ENCODE measurements at places on chromosomes 3 and 15.

DNA sequence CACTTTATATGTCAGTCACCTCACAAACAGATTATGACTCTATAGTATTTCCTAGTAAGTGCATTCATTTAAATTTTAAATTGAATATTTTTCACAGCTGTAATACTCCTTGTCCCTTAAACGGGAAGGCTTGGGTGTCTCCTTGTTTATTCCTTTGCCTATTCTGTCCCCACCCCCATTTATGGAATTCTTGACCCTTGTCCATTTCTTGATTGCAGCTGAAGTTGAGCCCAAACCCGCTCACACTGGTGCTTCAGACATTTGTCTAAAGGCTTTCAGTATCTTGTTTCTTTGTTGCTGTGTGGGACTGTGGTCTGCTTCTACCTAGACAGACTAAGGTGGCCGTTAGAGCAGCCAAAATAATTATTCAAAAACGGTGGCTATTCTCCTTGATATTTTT is 449.7 kb downstream of the FOXP1 start:
- no peak for DNase-seq

DNA sequence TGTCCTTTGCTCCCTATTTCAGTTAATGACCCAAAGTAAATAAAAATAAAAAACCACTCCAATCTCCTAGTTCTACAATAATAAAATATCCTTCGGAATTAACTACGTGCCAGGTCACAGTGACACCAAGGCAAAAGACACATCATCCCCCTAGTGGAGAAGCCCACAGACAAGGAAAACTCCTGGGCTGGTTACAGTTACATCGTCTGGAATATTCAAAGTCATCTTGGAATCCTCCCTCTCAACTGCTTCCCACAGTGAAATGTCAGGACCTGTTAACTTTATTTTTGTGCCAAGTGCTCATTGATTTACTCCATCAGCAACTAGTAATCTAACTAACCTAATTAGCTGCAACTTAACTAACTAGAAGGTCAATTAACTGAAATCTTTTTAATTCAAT is 349.3 kb downstream of the MAGI1 start:
- DNase-seq, result no peak

- peak; percentile 9 for DNase-seq
Observed at GRCh38 chr15:53811530-53811929, 52.1 kb upstream of the WDR72 start.

- no peak for DNase-seq
Observed at GRCh38 chr15:85149465-85150129, 167.9 kb downstream of the PDE8A start.

- DNase-seq, result no peak
Observed at GRCh38 chr15:76996076-76996525, 1.2 kb downstream of the PSTPIP1 start.

- DNase-seq, result no peak
Observed at GRCh38 chr15:83243634-83244033, 36.0 kb upstream of the HDGFL3 start.

- no peak for DNase-seq
Observed at GRCh38 chr3:136184703-136185102, 11.4 kb downstream of the MSL2 start.

Measured in NT2/D1 (cell line).